IMR-90 (cell line): ENCODE measurements at places on chromosomes 13 and 19.

GRCh38 chr13:76733671-76734070, 152.5 kb downstream of the KCTD12 start:
- DNase-seq = no peak

DNA sequence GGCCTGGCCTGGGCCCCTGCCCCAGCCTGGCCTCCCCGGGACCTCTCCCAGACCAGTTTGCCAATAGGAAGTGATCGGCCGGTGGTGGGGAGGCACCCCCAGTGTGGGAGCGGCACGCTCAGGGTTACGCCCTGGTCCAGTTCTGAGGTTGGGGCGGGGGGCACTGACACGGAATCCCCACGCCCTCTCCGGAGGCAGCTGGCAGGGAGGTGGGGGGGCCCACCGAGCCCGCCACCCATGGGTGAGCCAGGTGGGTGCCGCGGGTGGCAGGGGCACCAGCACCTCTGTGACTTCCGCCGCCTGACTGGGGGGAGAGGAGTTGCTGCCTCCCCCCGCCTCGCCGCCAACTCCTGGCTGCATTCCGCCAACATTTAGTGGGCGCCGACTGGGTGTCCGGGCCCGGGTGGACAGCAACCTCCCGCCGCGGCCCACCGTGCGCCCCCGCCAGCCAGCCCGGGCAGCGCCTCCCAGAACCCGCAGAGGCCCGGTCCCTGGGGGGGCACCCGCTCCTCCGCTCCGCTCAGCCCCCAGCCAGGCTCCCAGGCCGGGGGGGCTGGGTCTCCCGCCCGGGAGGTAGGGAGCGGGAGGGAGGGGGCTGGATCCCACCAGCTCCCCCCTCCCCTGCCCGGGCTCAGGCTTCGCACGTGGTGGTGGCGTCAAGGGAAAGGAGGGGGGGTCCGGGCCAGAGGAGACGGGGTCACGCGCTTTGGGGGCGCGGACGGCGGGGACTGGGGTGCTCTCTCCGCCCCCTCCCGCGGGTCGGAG, 2.0 kb downstream of the ZBTB7A start:
- no peak for DNase-seq

GRCh38 chr19:41537789-41538188, 38.2 kb upstream of the CEACAM21 start:
- peak; percentile 22 for DNase-seq

DNA sequence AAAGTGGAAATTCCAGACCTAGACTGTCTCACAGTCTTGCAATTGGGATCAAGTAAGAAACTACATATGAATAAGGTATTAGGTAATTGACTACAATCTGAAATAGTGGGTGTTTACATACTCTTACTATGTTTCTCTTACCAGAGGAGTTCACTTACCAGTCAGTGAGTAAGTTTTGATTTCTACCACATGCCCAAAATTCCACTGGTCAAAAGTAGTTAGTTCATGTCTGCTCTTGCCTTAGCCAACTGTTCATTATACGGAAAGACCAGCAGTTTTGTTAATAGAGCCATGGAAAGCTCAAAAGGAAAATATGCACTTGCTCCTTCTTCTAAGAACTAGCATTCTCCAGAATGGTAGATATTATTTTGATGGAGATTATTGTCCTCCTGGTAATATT, 490.8 kb downstream of the RFC3 start:
- no peak for DNase-seq

- no peak for DNase-seq
Measured at GRCh38 chr13:113672002-113672651, 5.1 kb downstream of the GRK1 start.

DNA sequence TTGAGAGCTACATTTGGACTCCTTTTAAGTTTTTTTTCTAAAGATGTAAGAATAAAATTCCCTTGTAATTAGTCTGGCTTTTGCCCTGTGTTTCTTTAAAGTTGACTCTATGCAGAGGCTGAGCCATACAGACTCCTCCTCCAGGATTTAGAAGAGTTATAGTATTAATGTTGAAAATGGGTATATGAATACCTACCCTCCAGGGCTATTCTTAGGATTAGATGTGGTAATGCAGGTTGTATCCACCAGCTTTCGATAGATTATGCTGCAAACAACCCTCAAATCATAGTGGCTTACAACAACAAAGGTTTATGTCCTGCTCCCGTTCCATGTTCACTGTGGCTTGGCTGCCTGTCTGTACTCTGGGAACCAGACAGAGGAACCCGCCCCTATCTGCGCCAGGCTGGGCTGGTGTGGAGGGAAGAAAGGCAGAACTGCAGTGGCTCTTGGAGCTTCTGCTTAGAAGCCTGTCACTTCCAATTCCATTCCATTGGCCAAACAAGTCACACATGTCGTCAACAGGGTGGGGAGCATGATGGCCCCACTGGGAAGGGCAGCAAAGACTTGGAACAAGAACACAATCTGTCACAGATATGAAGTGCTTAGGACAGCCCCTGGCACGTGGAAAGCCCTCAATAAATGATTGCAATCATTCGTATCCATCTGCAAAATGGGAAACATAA, 290.8 kb downstream of the FOXO1 start:
- DNase-seq = no peak

- DNase-seq = no peak
Measured at GRCh38 chr13:84934911-84935310, 864.3 kb downstream of the SLITRK6 start.

- DNase-seq = no peak
Measured at GRCh38 chr19:1417681-1418495, 10.5 kb downstream of the DAZAP1 start.

DNA sequence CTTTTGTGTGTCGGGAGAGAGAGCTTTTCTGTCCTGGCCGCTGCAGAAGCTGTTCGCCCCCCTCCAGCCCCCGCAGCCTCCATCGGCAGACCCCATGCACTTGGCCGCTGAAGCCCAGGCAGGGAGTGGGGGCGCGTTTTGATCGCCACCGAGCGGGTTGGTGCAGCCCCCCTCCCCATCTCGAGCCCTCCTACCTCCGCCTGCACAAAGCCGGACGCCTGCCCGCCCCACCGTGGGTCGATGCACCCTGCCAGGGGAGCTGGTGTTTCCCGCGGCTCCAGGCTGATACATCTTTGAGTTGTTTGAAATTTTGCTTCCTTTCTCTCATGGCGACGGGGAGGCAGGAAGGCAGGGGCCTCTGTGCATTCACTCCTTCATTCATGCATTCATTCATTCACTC, 16.4 kb upstream of the ONECUT3 start:
- no peak for DNase-seq

GRCh38 chr13:67736646-67737420, 506.7 kb upstream of the PCDH9 start:
- peak; percentile 68 for DNase-seq

DNA sequence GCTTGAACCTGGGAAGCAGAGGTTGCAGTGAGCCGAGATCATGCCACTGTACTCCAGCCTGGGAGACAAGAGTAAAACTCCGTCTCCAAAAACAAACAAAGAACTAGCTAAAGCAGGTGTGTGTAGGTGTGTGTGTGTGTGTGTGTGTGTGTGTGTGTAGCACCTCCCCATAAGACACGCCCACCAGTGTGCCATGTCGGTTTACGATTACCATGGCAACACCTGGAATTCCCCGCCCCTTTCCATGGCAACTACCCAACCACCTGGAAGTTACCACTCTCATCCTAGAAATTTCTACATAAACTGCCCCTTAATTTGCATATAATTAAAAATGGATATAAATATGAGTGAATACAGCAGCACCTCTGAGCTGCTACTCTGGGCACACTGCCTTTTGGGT, 80.9 kb upstream of the ADGRE5 start:
- no peak for DNase-seq

GRCh38 chr13:99926014-99926731, 45.4 kb downstream of the ZIC5 start:
- peak; percentile 16 for DNase-seq

GRCh38 chr19:55552206-55552605, 6.9 kb upstream of the SBK3 start:
- no peak for DNase-seq

GRCh38 chr19:57161985-57162539, 5.2 kb downstream of the DUXA start:
- DNase-seq = no peak

DNA sequence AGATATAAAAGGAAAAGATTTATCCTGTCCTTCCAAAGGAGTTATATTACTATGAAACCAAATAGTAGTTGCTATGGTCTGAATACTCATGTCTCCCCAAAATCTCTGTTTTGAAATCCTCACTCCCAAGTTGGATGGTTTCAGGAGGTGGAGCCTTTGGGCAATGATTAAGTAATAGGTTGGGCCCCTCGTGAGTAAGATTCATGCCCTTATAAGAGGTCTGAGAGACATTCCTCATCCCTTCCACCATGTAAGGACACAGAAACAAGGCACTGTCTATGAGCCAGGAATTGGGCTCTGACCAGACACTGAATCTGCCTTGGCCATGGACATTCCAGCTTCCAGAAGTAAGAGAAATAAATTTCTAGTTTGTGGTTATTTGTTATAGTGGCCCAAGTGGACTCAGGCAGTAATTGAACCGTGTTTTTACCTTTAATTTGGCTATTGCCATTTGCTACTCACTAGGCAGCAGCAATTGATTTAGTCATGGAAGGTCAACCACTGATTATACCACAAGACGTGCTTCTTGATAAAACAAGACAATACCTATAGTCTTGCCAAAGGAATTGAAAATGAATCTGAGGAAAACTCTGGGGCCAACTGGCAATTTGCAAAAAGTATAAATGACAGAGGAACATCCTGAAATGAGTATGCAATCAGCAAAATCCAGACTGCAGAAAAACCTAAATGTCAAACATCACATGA, 717.4 kb upstream of the SPRY2 start:
- DNase-seq = no peak

DNA sequence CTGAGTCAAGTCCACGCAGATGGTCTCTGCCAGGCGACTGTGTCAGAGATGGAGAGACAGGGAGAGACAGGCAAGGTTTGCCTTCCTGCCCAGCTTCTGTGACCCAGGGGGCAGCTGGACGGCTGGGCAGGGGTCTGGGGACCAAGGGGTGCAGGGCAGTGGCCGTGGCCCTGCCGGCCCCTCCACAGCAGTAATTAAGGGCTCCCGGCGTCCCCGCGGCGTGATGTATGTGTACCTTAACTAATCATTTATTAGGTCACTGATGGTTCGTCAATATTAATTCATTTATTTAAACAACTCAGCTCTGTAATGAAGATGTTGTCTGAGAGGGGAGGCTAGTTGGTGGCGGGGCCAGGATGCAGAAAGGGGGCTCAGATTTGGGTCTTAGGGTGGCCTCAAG, 28.6 kb upstream of the TCF3 start:
- DNase-seq = no peak

DNA sequence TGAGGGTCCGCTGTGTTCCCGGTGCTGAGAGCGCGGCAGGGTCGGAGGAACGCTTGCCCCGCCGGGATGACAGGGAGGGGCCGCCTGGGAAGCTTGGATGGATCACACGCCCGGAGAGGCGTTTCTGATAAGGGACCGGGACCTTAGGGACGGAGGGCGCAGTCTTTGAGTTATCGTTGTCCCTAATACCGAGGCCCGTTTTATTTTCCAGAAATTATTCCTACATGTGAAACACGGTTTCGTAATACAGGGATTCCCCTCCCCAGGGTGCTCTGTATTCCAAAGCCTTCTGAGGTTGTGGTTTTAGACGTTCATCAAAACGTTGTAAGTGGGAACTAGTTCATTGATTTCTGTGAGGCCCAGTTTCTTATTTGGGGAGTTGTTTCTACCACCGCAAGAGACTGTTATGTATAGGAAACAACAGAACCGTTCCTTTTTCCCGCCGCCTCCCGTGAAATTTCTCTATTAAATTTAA, 752 bp downstream of the PDCD5 start:
- DNase-seq = peak; percentile 66

GRCh38 chr19:2476451-2477140, 669 bp downstream of the GADD45B start:
- DNase-seq = peak; percentile 74

GRCh38 chr13:36382030-36382429, 35.8 kb upstream of the SPART start:
- DNase-seq = no peak

GRCh38 chr13:98458431-98458830, 118.5 kb downstream of the STK24 start:
- no peak for DNase-seq

GRCh38 chr13:70407486-70407885, 299.2 kb upstream of the KLHL1 start:
- no peak for DNase-seq

DNA sequence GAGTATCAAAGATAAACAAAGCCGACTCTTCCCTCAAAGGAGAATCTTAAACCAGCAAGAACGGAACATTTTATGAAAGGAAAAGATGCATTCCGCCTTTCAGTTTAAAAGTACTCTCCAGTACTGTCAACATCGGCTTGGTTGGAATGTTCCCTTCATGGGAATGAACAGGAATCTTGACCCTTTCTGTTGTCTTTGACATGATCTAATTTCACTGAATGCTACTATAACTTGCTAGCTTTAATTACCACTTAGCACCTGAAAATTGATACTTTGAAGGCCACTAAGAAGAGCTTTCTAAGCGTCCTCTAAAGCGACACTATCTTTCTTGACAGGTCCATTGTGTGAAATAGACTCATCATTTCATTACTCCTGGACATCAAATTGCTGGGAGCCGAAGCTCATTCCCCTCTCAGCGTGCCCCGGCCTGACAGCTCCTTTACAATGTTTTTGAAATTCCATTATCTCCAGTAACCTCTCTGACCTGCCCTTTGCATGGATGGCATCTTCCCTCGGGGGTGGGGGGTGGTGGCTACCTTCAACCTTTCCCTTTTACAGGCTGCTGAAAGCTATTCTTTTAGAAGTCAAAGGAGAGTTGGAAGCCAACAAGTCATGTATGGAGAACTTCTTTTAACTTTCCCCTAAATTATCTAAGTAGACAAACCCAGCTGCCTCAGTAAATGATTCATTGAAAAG, 67.9 kb downstream of the EFNB2 start:
- no peak for DNase-seq

DNA sequence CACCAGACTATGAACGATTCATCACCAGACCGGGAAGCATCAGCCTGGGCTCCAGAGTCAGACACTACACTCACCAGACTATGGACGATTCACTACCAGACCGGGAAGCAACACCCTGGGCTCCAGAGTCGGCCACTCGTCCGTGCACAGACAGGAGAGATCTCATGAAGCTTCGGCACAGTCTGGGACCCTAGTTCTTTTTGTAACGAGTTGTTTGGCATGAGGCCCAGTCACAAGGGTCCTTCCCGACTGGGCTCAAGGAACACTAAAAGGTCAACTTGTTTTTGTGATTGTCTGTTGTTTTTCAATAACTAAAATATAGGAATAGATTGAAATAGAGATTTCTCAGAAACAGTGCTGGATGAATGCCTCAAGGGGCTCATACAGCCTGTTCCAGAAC, 1141.6 kb upstream of the MIR17HG start:
- DNase-seq = no peak

DNA sequence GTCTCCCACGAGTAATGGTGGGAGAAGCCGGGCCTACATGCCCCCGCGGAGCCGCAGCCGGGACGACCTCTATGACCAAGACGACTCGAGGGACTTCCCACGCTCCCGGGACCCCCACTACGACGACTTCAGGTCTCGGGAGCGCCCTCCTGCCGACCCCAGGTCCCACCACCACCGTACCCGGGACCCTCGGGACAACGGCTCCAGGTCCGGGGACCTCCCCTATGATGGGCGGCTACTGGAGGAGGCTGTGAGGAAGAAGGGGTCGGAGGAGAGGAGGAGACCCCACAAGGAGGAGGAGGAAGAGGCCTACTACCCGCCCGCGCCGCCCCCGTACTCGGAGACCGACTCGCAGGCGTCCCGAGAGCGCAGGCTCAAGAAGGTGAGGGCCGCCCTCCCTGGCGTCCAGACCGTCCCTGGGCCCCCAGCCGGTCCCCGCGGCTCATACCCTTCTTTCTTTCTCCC, 1.4 kb upstream of the USF2 start:
- DNase-seq = peak; percentile 10

- no peak for DNase-seq
Measured at GRCh38 chr13:66716538-66716937, 513.6 kb downstream of the PCDH9 start.

- DNase-seq = no peak
Measured at GRCh38 chr13:51432576-51432975, 20.3 kb downstream of the INTS6 start.
